ENCODE measurements at places on chromosomes 6 and 20.
A peak's percentile ranks its signal among the peaks of the same experiment; 100 is the strongest.

GRCh38 chr6:25259756-25260155, 19.4 kb upstream of the CARMIL1 start:
- no peak for DNase-seq

DNA sequence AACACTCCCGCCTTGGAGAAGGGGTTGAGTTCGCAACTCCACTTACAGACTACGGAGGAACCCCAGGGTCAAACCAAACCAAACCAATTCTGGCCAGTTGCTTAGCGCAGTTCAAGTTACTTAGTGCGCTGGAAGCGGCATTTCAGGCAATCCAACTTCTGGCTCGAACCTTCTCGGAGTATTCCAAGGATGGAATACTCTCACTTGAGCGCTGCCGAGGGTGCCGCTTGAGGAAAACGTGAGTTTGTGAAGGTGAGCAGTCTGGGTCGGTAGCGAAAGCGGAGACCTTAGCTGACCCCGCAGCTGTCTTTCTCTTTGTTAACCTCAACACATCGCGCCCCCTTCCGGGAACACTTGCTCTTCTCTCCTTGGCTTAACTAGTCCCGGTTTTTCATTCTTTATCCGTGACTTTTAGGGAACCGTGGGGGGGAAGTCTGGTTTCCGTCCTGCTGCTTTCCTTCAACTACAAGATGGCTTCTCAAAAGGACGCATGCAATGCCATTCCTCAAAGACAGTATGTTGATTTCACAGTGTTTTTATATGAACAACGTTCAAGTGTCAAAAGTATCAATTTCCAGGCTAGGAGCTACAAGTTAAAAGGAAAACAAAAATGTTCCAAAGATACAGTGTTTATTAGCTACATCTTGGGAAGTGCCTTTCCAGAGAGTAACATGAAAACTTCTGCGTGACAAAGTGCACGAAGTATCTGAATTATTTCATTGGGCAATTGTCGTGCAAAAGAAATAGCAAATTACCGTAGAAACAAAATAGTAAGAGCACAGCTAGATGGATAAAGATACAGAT, 741 bp upstream of the PNISR start:
- DNase-seq, result peak; percentile 67

- no peak for DNase-seq
Observed at GRCh38 chr20:23782366-23782983, 31.7 kb upstream of the CST1 start.

DNA sequence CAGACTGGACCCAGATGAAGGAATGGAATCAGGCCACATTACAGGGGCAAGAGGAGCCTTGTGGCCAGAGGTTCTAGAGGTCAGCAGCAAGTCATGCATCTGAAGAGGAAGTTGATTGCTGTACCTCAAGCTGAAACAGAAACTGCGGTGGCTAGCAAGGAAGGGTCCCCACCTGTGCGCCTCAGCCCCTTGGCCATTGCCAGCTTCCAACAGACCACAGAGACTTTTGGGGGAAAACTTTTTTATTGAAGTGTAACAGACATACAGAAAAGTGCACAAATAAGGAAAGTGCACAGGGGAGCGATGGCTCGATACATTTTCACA, 26.8 kb upstream of the SLC9A8 start:
- DNase-seq, result no peak

DNA sequence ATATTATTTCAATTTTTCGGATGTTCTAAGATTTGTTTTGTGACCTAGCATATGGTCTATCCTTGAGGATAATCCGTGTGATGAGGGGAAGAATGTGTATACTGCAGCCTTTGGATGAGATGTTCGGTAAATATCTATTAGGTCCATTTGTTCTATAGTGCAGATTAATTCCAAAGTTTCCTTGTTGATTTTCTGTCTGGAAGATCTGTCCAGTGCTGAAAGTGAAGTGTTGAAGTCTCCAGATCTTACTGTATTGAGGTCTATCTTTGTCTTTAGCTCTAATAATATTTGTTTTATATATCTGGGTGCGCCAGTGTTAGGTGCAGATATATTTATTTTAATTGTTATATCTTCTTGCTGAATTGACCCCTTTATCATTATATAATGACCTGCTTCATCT, 32.2 kb upstream of the SNAP91 start:
- DNase-seq, result no peak

DNA sequence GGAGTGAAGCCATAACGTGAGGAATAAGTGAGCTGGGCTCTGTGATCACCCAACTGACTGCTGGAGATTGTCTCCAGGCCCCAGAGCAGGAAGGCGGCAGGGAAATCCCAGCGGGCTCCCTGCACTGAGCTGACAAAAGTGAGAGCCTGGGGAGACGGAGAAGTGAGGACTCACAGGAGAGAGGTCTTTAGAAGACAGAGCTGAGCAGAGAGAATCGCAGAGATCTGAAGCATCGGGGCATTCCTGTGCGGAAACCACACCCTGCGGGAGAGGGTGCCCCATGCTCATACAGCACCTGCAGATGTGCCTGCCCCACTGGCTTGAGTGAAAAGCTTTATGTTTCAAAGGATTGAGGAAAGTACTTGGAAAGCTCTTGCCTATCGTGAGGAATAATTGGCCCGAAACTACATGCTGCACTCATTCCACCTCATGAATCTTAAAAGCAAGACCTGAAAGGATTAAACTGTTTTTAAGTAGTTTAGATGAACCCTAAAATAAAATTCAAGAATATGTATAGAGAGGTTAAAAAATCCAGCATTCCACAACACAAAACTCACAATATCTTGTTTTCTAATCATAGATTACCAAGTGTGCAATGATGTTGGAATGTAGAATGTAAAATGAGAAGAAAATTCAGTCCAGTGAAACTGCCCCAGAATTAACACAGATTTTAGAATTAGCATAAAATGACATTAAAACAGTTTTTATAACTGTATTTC, 17.7 kb upstream of the THBS2 start:
- DNase-seq, result no peak

DNA sequence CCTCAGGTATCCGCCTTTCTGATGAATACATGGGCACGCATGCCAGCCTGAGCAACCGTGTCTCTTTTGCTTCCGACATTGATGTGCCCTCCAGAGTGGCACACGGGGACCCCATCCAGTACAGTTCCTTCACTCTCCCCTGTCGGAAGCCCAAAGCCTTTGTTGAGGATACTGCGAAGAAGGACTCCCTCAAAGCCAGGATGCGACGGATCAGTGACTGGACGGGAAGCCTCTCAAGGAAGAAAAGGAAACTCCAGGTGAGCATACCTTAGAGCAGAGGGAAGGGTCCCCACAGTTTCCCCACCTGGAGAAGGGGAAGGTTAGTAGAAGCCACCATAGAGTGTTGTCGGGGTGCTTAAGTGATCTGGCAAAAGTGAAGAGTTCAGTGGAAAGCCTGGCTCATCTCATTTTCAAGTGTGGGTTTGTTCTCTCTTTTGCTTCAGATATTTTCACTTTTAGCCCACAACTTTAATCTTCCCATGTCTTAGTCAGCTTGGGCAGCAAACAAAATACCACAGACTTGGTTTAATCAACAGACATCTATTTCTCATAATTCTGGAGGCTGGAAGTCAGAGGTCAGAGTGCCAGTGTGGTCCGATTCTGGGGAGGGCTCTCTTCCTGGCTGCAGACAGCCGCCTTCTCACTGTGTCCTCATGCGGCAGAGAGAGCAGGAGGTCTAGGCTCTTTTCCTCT, 133.5 kb upstream of the CLDN20 start:
- DNase-seq, result no peak

DNA sequence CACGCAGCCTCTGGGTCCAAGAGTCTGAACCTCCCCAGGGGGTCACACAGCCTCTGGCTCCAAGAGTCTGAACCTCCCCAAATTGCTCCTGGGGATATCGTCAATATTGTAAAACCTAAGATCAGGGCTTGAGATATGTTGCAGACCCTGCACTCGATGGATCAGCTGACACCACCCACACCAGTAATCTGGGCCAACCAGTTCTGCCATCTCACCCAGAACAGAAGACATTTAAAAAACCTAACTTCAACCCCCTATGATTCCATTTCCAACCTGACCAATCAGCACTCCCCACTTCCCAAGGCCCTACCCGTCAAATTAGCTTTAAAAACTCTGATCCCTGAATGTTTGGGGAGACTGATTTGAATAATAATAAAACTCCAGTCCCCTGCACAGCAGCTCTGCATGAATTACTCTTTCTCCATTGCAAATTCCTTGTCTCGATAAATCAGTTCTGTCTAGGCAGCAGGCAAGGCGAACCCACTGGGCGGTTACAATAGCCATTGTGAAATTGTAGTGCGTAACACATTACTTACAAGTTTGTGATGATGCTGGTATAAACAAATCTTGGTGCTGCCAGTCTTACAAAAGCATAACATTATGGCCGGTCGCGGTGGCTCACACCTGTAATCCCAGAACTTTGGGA, 32.4 kb upstream of the FAM135A start:
- no peak for DNase-seq

- no peak for DNase-seq
Observed at GRCh38 chr6:120826253-120826652, 508.0 kb downstream of the TBC1D32 start.

GRCh38 chr6:167392631-167393316, 67.9 kb downstream of the TTLL2 start:
- no peak for DNase-seq

DNA sequence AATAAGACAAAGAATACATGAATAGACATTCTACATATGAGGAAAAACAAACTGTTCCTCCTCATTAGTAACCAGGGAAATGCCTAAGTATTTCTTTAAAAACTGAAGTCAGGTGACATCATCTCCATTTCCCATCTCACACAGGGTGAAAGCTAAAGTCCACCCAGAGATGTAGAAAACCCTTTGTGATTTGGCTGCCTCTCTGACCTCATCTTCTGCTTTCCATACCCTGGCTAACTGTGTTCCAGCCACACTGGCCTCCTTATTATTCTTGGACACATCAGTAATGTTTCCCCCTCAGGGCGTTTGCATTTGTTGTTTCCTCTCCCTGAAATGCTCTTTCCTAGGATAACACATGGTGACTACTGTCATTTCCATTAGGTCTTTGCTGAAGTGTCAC, 40.4 kb downstream of the ESF1 start:
- DNase-seq, result no peak

DNA sequence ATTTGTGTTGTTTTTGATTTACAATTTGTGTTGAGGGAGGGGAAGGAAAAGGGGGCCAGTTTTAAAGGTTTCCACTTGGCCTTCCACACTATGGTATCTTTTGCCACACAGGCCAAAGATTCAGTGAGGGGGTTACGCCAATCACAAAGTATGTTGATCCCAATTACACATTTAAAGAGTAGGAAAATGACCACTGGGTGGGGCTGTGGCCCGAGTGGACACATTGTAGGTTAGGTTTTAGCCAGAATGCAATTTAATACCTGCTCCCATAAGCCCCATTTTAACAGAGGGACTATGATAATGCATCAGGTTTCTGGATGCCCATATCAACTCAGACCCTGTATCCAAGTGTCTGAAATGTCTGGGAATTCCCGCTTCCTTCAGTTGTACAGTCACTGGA, 15.6 kb downstream of the VGLL2 start:
- no peak for DNase-seq

DNA sequence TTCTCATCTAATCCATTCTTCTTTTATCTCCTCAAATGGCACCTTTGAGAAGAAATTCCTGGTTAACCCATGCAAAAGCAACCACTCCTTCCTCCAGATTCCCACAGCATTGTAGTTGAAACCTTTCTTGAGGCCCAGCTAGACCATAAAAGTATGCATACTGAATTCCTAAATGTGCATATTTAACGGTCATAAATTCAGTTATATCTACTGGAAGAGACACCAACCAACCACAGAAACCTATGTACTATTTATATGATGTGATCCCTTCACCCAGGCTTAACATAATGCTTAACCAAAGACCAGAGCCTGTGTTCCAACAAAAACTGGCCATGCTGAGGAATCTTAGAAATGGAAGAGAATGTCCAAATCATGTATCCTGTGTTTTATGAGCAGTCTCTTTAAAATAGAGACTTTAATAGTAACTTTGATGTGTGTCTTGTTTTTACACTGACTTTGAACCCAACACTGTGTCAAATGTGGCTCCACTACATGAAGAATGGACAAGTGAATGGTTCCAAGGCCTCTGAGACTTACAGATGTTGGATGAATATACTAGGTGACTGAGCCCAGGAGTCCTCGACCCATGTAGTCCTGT, 11.4 kb upstream of the TAF8 start:
- DNase-seq, result no peak

DNA sequence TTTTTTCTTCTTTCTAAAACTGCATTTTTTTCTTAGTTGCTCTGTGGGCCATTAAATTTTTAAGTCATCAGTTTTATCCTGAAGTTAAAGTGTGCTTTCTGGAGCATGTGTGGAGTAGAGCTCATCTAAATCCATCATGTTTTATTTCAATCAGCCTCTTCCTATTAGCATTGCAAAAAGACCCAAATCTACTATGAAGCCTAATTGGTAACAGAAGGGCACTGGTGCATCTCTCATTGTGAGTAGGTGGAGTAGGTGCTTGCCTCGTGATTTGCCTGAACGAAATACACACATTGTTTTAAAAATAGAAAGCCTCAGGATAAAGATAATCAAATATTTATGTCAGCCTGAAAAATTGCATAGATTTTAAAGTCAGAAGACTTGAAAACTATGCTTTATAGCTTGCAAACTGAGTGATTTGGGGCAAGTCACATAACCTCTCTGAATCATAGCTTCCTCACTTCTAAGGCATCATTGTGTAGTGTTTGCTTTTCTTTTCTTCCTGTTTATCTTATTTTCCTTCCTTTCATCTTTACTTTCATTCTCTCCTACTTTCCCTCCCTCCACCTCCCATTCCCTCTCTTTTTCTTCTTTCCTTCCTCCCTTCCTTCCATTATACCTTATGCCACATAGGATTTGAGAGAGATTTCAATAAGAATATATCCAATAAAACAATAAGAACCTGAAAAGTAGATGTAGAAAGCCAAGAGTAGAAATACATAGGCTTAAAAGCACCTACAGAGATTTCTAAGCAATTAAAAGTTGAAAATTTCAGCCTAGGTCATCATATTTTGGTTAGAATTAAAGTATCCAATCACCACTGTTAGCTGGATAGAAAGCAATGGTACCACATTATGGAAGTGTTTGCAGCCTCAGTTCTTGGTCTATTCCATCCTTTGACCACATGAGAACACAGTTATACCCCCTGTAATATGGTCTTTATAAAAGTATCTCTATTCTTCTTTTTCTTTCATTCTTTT, 49.6 kb upstream of the RNF146 start:
- DNase-seq, result no peak

GRCh38 chr6:87336367-87336766, 7.3 kb upstream of the GJB7 start:
- no peak for DNase-seq

GRCh38 chr6:118660218-118660569, 8.8 kb upstream of the CEP85L start:
- DNase-seq, result no peak

DNA sequence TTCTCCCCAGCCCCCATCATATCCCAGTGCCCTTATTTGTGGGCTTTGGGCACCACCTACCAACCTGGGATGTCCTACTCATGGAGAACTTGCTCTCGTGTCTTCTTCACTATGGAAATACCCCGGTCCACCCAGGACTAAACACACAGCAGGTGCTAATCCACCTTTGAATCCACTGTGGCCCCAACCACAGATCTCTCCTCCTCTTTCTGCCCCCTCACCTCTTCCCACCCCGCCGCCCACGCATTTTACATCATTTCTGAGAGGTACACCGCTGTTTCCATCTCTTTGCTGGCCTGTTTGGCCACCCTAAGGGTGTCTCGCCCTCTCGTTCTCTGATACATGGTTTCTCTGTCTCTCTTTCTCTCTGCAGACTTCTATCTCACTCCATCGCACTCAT, 82.5 kb upstream of the CTNNBL1 start:
- DNase-seq, result no peak

Data from AG09319 (cell line).